WTC11 (cell line): ENCODE measurements at places on chromosomes 1 and 21.

DNA sequence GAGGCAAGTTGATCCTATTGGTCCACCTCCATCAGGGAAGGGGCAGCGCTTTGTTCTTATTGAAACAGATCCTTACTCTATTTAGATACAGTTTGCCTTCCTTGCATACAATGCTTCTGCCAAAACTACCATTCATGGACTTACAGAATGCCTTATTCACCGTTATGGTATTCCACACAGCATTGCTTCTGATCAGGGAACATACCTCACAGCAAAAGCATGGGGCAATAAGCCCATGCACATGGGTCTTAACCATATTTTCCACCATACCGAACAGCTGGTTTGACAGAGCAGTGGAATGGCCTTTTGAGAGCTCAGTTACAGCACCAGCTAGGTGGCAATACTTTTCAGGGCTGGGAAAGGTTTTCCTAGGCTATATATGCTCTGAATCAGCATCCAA is 544.8 kb upstream of the ADGRL4 start:
- DNase-seq = no peak
- H3K4me3 ChIP-seq = no peak overlapping the region
- H3K27me3 ChIP-seq = no peaks in the 10 kb centered on the region
- no peaks in the 10 kb centered on the region for H3K36me3 ChIP-seq

GRCh38 chr21:35348686-35349085 is 299.6 kb upstream of the RUNX1 start:
- H3K36me3 ChIP-seq = peaks cover 2% of the 10 kb centered on the region; the same call in 1 of the 2 replicates
- no peak for DNase-seq
- H3K4me1 ChIP-seq = no peaks in the 10 kb centered on the region
- H3K27ac ChIP-seq = no peak overlapping the region

GRCh38 chr1:157319567-157319966 is 181.4 kb upstream of the ETV3 start:
- H3K36me3 ChIP-seq = peaks cover 58% of the 10 kb centered on the region
- H3K4me1 ChIP-seq = no peaks in the 10 kb centered on the region
- peaks cover 10% of the 10 kb centered on the region for H3K27me3 ChIP-seq
- no peak overlapping the region for H3K4me3 ChIP-seq

DNA sequence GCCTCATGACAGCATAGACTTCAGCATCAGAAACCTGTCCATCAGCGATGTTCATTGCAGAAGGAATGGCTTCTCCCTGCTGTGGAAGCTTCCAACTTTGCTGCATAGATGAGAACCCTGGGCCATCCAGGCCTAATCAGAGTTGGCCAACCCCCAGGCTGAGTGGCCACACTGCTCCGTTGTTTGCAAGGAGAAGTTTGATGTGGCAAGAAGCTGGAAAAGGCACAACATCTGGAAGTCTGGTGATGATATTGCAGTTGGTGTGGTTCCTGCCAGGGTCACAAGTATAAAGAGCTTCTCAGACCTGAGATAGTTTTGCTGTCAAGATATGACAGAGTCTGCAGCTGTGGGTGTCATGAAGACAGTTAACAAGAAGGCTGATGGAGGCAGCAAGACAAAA is 41.2 kb downstream of the RHOU start:
- no peak for DNase-seq
- no peaks in the 10 kb centered on the region for H3K4me1 ChIP-seq
- H3K27ac ChIP-seq = no peak overlapping the region
- H3K4me3 ChIP-seq = no peak overlapping the region
- H3K27me3 ChIP-seq = no peaks in the 10 kb centered on the region
- no peaks in the 10 kb centered on the region for H3K36me3 ChIP-seq

- H3K36me3 ChIP-seq = no peaks in the 10 kb centered on the region
- no peak for DNase-seq
- no peak overlapping the region for H3K27ac ChIP-seq
- peaks cover 8% of the 10 kb centered on the region for H3K27me3 ChIP-seq
- no peak overlapping the region for H3K4me3 ChIP-seq
These were observed 148.6 kb downstream of the SYF2 start for GRCh38 chr1:25083481-25084345.

DNA sequence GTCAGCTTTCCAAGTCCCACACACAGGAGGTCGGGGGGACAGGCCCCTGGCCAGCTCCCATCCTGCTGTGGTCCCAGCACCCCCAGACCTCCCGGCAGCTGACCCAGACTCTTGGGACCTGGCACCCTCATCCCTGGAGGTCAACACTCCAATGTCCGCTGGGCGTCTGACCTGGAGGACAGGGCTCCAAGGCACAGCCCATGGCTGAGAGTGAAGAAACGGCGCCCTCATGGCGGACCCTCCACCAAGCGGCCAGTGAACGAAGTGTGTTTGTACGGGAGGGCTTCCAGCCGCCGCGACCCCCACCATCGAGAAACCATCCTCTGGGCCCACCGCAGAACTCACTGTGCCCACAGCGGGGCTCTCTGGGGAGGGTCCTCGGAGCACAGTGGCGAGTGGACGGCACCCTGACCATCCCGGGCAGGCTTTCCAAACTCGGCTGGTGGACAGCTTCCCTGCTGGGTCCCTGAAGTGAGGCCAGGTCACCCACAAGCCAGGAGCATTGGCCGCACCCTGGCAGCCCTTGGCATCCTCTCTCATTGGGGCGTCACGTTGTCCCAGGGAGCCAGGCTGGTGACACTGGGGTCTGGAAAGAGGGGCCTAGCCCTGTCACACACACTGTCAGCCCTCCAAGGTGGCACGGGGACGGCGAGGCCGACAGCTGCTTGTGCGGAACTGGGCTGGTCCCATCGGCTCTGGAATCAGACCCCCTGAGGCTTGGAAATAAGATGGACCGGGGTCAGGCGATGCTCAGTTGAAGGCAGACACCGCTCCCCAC is 47.8 kb upstream of the COL6A2 start:
- H3K27me3 ChIP-seq = no peaks in the 10 kb centered on the region
- no peaks in the 10 kb centered on the region for H3K36me3 ChIP-seq
- H3K27ac ChIP-seq = peak overlapping the region; percentile 80
- no peak overlapping the region for H3K4me3 ChIP-seq
- H3K4me1 ChIP-seq = peaks cover 9% of the 10 kb centered on the region
